ENCODE measurements at places on chromosomes 11 and 22.

GRCh38 chr11:20002312-20003216, 157.7 kb downstream of the DBX1 start:
- peaks cover 5% of the 10 kb centered on the region for H3K4me1 ChIP-seq
- H3K4me3 ChIP-seq, result no peak overlapping the region
- no peaks in the 10 kb centered on the region for H3K36me3 ChIP-seq
- DNase-seq, result no peak

DNA sequence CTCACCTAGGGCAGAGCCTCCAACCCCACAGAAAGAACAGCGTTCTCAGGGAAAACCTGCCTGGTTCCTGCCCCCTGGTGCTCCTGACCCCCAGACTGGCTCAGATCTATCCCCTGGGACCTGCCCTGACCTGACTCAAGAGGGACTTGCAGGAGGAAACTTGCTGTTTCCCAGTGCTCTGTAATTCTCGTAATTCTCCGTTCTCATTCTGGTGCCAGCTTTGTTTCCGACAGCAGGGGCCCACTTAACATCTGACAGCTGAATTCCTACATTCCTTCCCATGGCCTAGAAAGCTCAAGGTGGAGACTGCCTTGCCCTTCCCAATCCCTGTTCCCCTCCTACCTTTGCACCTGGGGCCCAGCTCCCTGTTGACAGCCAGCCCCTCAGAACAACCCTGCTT, 12.5 kb upstream of the CSF2RB start:
- peak overlapping the region; percentile 15 for H3K4me3 ChIP-seq
- H3K27ac ChIP-seq, result no peak overlapping the region
- H3K27me3 ChIP-seq, result peaks cover 62% of the 10 kb centered on the region

- H3K4me3 ChIP-seq, result no peak overlapping the region
- H3K27ac ChIP-seq, result no peak overlapping the region
- no peaks in the 10 kb centered on the region for H3K36me3 ChIP-seq
- DNase-seq, result no peak
- no peaks in the 10 kb centered on the region for H3K27me3 ChIP-seq
These were observed 46.0 kb upstream of the HIPK3 start for GRCh38 chr11:33211153-33211552.

GRCh38 chr11:128948583-128948982, 5.9 kb upstream of the TP53AIP1 start:
- no peaks in the 10 kb centered on the region for H3K4me1 ChIP-seq
- peaks cover 28% of the 10 kb centered on the region for H3K27me3 ChIP-seq
- no peak overlapping the region for H3K27ac ChIP-seq
- DNase-seq, result no peak

- peak overlapping the region; percentile 76 for H3K27ac ChIP-seq
- H3K4me1 ChIP-seq, result peaks cover 21% of the 10 kb centered on the region
- DNase-seq, result no peak
- H3K27me3 ChIP-seq, result no peaks in the 10 kb centered on the region
These were observed 24.7 kb downstream of the CPT1A start for GRCh38 chr11:68816917-68817419.

All from activated T-cell treated with anti-CD3 and anti-CD28 coated beads, Interleukin-2, amount 50 U/mL, for 72 hours (primary cell).